ENCODE measurements at places on chromosomes 3 and 15.

GRCh38 chr3:23203708-23204330, 692 bp downstream of the UBE2E2 start:
- DNase-seq: peak; percentile 7

GRCh38 chr3:49626101-49626581, 48.0 kb upstream of the APEH start:
- DNase-seq: no peak

DNA sequence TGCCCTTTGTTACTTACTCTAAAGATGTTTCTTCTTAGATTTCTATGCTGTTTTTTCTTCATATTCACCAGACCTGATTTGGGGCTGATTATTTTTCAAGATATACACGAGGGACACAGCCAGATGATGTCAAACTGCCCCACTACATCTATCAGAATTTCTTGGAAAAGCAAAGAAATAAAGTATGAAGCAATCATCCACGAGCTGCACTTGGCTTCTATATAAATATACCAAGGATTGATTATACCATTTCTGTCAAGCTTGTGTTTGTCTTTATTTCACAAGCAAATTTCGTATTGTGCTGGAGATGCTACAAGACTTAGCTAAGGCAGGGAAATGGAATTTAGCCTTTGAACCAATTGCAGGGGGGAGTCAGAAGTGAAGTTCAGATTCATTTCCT, 715.1 kb upstream of the NR2F2 start:
- DNase-seq: no peak

DNA sequence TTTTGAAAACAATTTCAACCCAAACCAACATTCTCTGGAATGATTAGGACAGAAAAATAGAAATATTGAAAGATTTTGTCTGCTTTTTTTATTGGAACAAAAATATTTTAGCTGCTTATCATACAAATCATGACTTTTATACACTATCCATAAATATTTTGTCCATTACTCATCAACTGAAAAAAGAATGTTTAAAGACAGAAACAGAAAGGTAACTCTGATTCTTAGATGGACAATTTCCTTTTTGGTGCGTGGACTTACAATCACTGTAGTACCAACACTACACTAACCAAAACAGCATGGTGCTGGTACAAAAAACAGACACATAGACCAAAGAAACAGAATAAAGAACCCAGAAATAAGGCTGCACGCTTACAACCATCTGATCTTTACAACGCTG, 582.8 kb upstream of the CCDC54 start:
- no peak for DNase-seq

DNA sequence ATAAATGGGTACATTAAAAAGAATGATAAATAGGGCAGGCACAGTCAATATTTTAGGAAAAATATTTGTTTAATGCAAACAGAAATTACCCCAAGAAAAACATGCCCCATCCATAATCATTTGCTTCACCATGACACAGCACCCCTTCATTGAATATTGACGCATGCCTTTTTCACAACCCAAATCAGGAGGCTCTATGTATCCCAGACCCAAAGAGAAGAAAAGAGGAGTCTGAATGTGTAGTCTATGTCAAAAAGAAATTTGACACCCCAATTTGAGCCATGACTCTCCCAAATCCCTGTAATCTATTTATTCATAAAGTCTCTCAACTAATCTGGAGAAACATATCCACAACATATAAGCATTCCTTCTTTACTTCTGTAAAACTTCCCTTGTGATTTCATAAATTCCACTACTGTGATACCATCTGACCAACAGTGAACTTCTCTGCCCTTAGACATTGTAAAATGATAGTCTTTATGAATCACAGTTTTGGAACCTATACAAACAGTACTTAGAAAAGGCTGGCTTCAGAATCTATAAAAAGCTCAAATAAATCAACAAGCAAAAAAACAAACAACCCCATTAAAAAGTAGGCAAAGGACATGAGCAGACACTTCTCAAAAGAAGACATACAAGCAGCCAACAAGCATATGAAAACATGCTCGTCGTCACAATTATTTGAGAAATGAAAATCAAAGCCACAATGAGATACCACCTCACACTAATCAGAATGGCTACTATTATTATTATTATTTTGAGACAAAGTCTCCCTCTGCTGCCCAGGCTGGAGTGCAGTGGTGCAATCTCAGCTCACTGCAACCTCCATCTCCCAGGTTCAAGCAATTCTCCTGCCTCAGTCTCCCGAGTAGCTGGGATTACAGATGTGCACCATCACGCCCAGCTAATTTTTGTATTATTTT, 53.4 kb upstream of the XRN1 start:
- DNase-seq: no peak

GRCh38 chr3:144809380-144809779, 837.8 kb downstream of the DIPK2A start:
- DNase-seq: peak; percentile 20

- DNase-seq: no peak
Measured at GRCh38 chr3:177405191-177405672, 207.9 kb upstream of the TBL1XR1 start.

DNA sequence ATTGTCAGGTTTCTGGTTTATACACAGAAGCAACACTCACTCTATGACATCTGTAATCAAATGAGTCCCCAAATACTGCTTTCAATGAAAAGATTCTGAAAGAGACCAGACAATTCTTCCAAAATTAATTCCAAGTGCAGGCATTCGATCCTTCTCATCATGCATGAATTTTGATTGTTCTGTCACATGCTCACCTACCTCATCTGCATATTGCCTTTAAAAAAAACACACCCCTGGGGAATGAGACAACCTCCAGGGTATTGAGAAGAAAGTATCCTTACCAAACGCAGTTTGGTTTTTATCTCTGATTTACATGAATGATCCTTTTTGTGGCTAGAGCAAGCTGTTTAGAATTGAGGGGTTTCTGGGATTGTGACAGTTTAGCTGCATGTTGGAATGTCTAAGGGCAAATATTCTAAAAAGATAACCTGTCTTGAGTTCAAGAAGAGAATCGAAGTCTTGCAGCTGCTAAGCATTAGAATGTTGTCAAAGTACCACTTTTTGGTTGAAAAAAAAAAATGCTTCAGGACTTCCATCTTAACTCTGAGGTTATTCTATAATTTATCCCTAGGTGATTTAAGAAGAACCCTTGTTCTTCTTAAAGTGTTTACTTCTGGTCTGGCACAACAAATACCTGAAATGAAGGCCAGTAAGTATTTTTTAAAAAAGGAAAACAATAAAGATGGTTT, 653.1 kb downstream of the RBMS3 start:
- DNase-seq: no peak

DNA sequence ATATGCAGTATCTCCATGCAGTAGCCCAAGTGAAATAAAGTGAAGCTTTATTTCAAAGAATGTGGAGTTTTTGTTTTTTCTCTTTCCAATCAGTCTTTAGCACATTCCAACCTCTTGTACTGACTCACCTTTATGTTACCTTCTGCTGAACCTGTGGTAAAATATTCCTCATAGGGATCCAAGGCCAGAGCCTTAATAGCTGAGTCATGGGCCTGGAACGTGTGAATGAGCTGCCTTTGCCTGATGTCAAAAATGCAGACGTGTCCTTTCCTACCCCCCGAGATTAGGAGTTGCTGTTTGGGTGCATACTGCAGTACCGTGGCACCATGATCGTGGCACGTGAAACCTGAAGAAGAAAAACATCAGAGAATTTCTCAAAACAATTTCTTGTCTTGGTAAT, 108.5 kb downstream of the GLDN start:
- no peak for DNase-seq

GRCh38 chr3:183233966-183234365, 19.1 kb upstream of the B3GNT5 start:
- no peak for DNase-seq

DNA sequence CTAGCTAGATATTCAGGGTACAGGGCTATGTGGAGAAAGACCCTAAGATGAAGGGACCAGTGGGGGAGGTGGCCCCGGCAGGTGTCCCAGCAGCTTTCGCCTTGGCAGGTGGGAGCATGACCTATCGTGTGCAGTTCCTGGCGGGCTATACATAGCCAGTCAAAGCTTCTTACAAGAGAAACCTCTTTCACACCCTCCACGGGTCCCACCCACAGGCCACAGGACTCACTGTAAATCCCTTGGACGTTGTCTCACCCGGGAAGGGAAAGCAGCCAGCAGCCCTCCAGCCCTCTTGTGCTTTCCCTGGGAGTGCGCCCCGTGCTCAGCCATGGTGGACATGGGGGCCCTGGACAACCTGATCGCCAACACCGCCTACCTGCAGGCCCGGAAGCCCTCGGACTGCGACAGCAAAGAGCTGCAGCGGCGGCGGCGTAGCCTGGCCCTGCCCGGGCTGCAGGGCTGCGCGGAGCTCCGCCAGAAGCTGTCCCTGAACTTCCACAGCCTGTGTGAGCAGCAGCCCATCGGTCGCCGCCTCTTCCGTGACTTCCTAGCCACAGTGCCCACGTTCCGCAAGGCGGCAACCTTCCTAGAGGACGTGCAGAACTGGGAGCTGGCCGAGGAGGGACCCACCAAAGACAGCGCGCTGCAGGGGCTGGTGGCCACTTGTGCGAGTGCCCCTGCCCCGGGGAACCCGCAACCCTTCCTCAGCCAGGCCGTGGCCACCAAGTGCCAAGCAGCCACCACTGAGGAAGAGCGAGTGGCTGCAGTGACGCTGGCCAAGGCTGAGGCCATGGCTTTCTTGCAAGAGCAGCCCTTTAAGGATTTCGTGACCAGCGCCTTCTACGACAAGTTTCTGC, 15.0 kb downstream of the GRK7 start:
- no peak for DNase-seq

DNA sequence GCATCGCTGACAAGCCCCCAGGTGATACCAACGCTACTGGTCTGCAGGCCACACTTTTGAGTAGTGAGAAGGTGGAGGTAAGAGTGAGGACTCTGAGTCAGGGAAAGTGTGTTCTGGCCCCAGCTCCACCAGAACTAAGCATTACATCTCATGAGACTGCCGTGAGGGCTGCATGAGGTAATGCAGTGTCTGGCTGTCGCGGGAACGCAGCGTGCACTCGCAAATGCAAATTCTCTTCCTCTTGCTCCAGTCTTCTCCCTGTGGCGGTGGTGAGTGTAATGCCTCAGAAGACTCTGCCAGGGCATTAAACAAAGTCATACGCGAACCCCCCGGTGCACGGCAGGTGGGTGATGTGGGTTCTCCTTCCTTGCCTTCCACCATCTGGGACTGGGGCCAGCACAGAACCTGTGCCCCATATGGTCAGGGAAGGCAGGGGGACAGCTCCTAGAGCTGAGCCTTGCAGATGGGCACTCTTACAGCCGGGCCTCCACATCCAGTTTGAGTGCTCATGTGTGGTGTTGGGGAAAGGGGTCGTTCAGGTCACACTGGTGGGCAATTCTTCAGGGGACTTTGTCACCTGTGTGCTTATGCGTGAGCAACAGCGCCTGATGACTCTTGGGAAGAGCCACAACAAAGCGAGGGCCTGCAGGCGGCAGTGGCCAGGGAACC, 175.8 kb downstream of the XXYLT1 start:
- DNase-seq: no peak

GRCh38 chr15:28954466-28955159, 68.8 kb downstream of the APBA2 start:
- no peak for DNase-seq

DNA sequence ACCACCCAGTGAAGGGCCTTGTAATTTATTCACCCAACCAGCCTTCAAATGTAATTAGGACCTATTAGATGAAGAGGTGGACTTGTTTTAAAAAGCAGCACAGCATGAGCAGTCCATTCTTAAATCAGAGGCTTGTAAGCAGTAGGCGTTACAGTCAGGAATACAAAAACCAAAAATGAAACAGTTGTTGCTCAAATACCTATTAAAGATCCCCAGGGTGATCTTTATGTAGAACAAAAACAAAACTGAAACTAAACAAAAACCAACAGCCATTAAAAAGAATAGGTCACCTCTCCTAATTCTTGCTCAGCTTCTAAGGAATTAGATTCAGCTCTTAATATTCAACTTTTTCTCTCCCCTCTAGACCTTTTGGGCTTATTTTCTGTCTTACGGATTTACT, 104.9 kb upstream of the ST8SIA2 start:
- no peak for DNase-seq

- no peak for DNase-seq
Measured at GRCh38 chr3:178676942-178677790, 140.9 kb downstream of the KCNMB2 start.

GRCh38 chr15:35023804-35024203, 35.7 kb upstream of the ZNF770 start:
- no peak for DNase-seq

GRCh38 chr3:197577366-197578074, 21.8 kb upstream of the BDH1 start:
- no peak for DNase-seq

GRCh38 chr3:16066975-16067374, 107.5 kb upstream of the GALNT15 start:
- DNase-seq: no peak

GRCh38 chr3:160018959-160019358, 30.3 kb downstream of the IL12A start:
- no peak for DNase-seq

- no peak for DNase-seq
Measured at GRCh38 chr3:46127503-46127902, 80.6 kb downstream of the CCR1 start.

- peak; percentile 72 for DNase-seq
Measured at GRCh38 chr15:69320977-69321554, 22.4 kb downstream of the PAQR5 start.

GRCh38 chr3:193261970-193262369, 20.9 kb downstream of the PLAAT1 start:
- no peak for DNase-seq

DNA sequence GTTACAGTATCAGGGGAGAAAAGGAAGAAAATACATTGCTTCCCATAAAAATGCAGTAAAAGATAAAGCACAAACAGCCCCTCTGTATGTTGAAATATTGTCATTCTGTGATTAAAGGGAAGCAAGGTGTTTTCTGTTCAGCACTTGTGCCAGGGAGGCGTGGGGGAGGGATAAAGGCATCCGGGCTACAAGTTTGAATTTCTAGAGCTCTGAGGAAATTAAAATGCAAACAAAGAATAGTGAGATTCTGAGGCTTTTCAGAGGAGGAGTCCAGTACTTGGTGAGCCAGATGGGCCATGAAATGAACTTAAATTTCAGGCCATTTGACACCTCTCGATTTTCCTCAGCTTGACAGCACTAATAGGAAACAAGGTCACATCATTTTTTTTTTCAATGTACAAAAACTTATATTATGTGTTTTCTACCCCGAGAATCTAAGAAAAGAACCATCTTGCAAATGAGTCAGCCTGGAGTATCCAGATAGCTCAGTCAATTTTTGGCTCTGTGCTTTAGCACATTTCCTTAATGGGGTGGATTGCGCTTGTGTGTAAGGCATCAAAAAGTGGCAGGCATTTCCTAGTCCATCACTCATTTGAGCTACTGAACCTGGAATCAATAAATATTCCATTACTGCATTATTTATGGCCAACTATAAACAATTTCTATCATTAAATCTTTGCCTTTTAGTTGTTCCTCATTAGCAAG, 640.8 kb upstream of the TBL1XR1 start:
- DNase-seq: no peak

- no peak for DNase-seq
Measured at GRCh38 chr15:29124581-29125381, 144.8 kb downstream of the NSMCE3 start.

DNA sequence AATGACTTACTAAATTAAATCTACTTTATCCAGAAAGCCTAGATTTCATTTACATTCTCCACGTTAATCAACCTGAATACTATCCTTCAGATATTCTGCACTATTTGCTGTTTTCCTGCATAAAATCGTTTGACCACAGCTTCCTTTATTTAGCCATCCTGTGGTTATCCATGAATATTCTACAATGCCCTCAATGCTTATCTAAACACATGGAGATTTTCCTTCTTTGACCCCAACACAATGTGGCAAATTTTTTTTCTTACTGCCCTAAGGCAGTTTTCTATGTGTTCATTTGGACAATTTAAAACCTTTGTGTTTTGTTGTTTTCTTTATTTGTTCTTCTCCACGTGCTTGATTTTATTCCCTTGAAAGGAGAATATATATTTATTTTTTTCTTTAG, 495.5 kb upstream of the ROBO1 start:
- no peak for DNase-seq

All from hematopoietic multipotent progenitor cell treated with erythropoietin and hydrocortisone succinate and interleukin-3 and kit ligand, for 6 days (in vitro differentiated cells).